ENCODE measurements at places on chromosomes 2 and 18.

GRCh38 chr2:9847140-9847539 is 3.9 kb downstream of the TAF1B start:
- no peak for DNase-seq

DNA sequence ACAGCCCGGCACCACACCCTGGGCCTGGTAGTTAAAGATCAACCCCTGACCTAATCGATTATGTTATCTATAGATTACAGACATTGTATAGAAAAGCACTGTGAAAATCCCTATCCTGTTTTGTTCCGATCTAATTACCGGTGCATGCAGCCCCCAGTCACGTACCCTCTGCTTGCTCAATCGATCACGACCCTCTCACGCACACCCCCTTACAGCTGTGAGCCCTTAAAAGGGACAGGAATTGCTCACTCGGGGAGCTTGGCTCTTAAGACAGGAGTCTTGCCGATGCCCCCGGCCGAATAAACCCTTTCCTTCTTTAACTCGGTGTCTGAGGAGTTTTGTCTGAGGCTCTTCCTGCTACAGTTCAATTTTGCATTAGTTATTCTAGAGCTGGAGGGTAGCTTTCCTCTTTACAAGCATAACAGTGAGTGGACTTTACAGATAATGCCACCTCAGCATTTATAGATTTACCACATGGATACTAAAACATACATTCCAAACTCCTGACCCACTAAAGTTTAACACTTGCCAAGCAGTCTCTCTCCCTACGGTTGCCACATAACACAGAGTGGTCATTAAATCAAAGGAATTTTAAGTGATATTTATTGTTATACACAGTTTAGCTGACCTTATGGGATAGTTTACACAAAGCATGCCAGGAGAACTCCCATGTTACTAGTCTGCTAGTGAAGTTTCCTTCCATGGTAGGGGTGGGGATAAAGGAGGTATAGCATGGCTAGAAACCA is 101.0 kb downstream of the EVA1A start:
- no peak for DNase-seq

DNA sequence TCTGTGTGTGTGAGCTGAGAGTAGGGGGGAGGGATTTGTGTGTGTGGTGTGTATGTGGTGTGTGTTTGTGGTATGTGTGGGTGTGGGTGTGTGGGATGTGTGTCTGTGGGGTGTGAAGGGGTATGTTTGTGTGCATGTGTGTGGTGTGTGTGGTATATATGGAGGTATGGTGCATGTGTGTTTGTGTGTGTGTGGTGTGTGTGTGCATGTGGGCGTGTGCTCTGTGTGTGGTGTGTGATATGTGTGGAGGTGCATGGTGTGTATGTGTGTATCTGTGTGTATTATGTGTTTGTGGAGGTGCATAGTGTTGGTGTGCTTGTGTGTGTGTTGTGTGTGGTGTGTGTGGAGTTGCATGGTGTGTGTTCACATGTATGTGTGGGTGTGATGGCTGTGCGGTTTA is 106.0 kb downstream of the CMPK2 start:
- DNase-seq = no peak

- DNase-seq = no peak
Observed at GRCh38 chr2:238790126-238790832, 57.6 kb upstream of the TWIST2 start.

- no peak for DNase-seq
Observed at GRCh38 chr2:228731517-228731916, 539.6 kb downstream of the PID1 start.

DNA sequence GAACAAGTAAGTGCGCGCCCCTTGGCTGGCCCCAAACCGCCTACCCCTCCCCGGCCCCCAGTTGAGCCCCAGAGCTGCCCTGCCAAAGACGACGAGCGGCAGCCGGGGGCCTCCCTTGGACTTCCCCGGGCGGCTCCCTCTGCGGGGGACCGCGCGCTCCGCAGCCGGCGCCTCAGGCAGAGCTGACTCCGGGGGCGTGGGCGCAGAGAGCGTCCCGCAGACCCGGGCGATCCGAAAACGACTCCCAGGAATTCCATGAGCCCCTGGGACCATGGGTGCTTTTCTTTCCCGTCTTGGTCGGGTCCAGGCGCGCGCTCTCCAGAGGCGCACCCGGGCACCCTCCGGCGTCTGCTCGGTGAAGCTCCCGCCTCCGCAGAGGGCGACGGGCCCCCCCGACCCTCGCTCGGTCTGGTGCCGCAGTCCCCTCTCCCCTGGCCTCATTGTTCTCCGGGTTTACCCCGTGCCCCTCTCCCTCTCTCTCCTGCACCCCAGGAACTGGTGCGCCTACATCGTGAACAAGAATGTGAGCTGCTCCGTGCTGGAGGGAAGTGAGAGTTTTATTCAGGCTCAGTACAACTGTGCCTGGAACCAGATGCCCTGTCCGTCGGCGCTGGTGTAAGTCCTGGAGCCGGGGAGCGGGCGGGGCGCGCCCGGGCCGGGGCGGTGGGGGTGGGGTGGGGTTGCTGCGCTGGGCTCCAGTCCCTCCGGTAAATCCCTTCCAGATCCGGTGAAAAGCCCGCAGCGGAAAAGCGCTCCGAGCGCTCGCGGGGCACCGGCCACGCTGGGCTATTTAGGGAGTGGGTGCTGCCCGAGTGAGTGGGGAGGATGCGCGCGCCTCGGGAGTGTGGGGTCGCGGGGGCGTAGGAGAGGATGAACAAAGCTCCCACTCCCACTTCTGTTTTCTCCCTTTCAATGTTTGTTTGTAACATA is 776 bp downstream of the EMILIN2 start:
- DNase-seq = peak; percentile 23

GRCh38 chr2:48319863-48320262 is 210.1 kb upstream of the STON1 start:
- no peak for DNase-seq

GRCh38 chr2:232235716-232236115 is 142.8 kb upstream of the ALPP start:
- no peak for DNase-seq

DNA sequence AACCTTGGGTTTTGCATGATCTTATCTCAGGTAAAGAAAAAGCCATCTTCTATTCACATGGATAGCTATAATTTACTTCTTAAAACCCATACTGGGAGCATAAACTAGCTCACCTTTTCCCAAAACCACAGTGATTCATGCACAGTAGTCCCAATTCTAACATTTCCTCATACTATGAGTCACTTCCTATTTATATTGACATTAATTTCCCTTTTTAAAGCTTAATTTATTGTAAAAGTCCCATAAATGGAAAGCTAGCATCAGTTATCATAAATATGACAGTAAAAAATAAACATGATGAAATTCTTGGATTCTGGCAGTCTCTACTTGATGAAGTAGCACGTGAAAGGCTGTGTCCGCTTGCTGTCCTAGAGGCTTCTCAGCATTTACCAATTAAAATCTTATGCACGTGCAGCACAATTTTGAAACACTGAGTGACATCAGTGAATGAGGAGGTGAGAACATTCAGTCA is 180.1 kb downstream of the CDH2 start:
- no peak for DNase-seq

DNA sequence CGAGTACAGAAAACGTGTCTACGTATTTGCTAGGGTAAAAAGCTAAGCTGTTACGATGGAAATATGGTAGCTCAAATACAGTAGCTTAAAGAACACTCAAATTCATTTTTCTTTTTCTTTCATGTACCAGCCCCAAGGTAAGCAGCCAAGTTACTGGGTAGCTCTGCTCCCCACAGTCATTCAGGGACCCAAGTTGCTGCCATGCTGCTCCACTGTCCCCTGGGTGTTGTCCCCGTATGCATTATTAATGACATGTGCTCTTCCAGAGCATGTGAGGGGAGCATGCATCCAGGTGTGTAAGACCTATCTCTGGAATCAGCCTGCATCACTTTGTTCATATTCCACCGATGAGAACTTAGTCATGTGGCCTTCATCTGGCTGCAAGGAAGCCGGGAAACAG is 105.1 kb upstream of the SP3 start:
- no peak for DNase-seq

DNA sequence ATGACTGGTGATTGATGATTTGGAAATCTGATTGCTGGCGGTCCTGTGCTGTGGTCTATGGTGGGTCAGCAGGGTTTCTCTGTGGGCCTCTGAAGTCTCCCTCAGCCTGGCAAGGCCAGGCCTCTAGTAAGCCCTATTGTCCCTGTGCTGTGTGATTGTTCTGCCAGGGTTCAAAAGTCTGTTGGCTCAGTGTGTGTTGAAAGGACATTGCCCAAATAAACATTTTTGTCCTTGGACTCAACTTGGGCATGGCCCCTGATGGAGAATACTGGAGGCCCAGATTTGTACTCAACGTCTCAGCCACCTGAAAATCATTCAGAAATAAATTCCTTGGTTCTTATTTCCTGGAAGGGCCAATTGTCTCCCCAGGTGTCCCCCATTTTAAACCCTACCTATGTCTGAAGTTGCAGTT is 74.4 kb downstream of the MAP4K4 start:
- DNase-seq = no peak

GRCh38 chr2:66699416-66699792 is 264.5 kb downstream of the MEIS1 start:
- no peak for DNase-seq

DNA sequence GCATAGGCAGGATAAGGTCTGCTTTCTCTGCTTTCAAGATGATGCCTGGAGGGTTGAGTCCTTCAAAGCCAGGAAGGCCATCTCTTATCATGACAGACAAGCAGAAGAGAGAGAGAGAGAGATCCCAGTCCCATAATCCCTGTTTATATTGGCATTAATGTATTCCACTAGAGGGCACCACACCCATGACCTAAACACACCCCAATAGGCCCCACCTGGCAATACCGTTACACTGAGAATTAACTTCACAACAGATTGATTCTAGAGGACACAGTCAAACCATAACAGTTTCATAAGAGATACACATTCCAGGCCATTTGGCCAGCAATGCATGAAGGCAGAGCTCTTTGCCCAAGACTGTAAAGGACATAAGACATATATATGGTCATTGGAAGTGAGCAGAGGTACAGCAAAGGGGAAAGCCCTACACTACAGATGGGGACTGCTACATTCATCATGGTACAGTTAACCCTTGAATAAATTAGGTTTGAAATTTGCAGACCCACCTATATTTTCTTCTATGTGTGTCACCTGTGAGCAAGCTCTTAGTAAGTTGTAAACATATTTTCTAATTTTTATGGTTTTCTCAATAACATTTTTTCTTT is 1516.1 kb downstream of the RPIA start:
- peak; percentile 21 for DNase-seq

GRCh38 chr18:75915941-75916623 is 488.6 kb upstream of the SMIM21 start:
- DNase-seq = no peak

GRCh38 chr2:173049831-173050230 is 25.8 kb upstream of the MAP3K20 start:
- no peak for DNase-seq

DNA sequence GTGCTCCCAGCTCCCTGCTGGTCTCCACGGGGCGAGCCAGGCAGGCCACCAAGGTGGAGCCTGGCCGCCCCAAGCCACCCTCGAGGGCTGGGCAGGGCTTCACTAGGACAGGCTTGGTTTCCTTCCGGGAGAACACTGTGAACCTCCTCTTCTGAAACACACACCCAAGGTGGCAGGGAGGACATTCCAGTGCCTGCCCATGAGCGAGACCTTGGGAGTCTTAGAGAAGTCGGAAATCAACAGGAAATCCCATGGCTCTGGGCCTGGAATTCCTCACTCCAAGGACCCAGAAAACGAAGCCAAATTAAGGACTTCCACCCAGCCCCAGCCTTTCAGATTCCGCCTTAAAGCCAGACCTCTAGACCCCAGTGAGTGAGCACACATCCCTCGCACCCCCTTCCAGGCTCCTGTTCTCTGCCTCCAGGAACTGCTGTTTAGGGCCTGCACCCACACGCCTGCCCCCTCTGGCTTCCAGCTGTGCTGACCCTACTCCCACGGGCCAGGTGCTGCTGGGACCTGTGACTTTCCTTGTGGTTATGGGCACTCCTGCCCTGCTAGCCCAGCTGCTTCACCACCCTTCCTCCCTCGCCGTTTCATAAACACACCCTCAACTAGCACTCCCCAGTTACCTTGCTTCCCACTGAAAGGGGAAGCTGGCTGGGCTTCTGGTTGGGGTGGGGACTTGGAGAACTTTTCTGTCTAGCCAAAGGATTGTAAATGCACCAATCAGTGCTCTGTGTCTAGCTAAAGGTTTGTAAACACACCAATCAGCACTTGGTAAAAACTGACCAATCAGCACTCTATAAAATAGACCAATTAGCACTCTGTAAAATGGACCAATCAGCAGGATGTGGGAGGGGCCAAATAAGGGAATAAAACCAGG is 13.7 kb downstream of the GPR17 start:
- no peak for DNase-seq

DNA sequence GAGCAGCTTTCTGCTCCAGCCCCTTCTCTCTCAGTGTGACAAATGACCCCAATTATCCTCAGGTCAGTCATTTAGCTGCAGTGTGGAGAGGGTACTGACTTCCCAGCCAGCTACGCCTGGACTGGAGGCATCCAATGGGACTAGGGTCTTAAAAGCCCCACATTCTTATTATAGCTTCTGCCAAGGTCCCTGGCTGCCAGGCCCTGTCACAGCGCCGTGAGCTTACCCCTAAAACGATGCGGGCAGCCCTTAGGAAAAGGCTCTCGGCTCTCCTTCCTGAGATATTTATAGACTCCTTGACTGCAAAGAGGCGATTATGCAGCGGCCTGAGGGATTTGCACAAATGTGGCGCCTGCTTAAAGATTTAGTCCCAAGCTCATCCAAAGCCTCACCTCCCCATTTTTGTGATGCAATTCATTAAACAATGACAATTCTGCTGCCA is 69.2 kb upstream of the EDAR start:
- DNase-seq = no peak

DNA sequence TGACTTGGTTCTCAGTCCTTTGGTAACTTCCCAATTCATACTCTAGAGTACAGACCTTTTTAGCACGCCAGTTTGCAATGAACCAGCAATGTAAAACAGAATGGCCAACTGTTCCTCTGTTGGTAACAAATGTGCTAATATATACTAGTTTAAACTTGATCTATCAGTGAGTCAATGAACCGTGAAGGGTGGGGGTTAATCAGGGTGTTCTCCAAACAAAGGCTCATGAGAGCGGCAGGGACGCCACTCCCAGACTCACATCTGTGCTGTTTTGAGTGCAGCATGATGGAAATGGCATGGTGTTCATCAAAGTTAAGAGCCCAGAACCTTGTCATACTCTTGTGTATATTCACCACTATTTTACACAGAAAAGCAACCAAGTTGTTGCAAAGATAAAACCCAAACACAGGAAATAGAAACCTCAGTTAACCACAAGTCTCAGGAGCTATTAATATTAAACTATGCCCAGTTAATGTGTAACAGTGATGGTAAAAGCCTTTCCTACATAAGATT is 70.3 kb downstream of the CERKL start:
- DNase-seq = no peak

DNA sequence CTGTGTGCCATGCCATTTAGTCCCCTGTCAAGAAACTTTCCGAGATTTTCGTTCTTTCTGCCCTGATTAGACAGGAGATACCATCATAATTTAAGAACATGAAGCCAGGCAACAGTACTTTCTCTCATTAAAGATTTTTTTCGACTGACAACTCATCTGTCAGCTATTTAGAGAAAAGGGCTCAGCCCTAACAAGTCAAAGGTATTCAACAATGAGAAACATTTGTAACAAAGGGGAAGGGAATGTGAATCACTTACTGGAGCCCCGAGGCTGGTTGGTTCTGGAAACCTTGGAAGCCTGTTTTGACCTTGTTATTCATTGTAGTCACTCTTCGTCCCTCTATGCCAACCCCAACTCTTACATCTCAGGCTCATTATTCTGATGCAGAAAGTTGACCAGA is 199.4 kb downstream of the SPP2 start:
- DNase-seq = no peak

GRCh38 chr2:63049211-63049969 is 1.2 kb upstream of the OTX1 start:
- no peak for DNase-seq

All from activated CD4-positive, alpha-beta T cell treated with anti-CD3 and anti-CD28 coated beads, Interleukin-2, Interleukin-6, amounts not matched to agents 100 ng/mL and 50 ng/mL, durations not matched to agents 16 hours and 8 hours (primary cell).